ENCODE measurements at places on chromosomes 2 and 18. TPM values are rescaled to one million over a fixed set of nuclear protein-coding genes. Genes with fewer than 3 reads are reported as not detected.

DNA sequence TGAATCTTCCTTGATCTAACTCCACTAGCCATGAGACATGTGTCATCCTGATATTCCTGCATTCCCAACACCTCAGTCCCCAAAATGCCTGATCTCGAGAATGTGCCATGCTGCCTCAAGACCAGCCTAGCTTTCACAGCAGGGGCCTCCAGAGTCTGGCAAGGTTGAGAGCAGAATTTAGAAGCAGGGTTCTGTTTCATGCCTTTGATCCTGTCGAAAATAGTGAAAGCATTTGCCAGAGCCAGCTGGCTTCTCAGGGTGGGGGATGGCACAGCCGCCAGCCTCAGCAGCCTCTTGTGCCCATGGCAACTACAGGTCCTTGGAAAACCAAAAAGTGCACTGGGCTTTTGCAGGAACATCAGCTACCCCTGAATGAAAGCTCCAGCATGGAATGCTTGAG, 143.5 kb downstream of the RTN4 start:
- no peak for DNase-seq

The SCN2A gene
- 0.41 TPM for polyA plus RNA-seq

GRCh38 chr18:41870817-41871216, 84.2 kb upstream of the PIK3C3 start:
- DNase-seq: no peak

The ADNP2 gene
- polyA plus RNA-seq: 20.6 TPM

The IL1R1 gene
- polyA plus RNA-seq: 82.9 TPM

DNA sequence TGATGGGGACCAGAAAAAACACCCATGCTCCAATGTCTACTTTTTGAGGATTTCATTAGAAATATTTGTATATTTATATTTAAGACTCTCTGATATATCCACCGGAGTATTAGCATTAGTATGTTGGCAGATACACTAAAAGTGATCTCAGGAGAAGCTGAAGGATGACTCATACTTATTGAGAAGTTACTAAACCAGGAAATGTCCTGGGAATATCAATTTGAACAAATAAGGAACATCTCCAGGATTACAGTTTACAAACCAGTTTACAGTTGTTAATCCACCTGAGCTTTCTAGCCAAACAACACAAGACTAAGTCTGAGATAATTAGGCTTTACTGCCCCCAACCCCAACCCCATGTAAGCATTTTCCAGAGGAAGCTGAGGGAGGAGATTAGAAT, 16.1 kb upstream of the DPP4 start:
- DNase-seq: no peak

- DNase-seq: no peak
Measured at GRCh38 chr2:61604433-61604832, 66.3 kb upstream of the XPO1 start.

DNA sequence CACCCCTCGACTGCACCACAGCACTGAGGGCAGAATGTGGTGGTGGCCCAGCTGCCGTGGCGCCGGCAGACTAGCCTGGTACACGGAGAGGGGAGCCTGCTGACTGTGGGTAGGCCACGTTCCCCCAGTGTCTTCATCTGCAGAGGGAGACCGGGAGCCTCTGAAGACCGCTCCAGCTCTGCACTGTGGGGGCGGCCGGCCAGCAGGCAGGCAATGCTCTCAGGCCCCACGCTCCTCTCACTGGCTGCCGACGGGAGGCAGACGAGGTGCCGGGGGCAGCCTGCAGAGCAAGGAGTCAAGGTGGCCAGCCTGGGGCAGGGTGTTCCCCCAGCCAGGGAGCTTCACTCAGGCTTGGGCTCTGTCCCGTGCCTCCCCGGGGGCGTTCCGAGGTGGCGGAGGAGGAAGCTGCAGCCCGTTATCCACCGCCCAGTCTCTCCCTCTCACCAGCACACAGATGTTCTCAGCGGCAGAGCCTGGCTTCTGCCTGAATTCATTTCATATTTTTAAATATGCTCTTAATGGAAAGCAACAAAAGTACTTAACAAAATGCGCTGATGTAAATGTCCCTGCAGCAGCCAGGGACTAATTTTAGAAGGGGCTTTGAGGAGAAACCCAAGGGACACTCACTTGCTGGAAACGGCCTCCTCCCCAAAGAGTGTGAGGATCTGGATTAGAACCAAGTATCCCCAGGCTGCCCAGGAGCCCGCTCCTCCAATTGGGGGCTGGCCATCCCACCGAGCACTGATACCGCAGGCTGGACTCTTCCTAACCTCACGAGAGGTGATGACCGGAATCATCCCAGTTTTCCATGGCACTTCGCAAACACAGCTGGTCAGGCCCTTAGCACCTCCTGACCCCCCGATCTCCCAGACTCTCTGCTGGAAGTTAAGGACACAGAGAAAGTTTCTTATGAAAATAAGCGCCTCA, 87.8 kb downstream of the HDAC4 start:
- no peak for DNase-seq

The CASP10 gene
- 15.5 TPM for polyA plus RNA-seq

- peak; percentile 32 for DNase-seq
Measured at GRCh38 chr18:27996801-27997272, 180.1 kb downstream of the CDH2 start.

The CNGA3 gene
- not detected for polyA plus RNA-seq

- no peak for DNase-seq
Measured at GRCh38 chr2:65320946-65321345, 93.3 kb downstream of the ACTR2 start.

DNA sequence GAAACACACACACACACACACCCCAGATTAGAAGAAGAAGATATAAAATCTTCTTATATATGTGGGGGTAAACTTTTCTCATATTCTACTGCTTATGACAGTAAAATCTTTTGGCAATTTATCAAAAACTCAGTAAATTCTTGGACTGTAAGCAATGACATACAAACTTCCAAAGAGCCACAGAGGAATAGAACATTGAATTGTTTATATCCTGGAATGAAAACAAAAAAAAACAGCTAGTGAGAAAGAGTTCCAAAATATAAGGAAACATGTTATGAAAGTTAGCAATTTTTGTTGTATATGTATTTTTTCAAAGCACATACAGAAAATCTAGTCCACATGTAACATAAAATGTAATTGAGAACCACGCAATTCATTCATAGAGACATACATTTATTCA, 764.9 kb downstream of the DSC3 start:
- DNase-seq: no peak

The FMNL2 gene
- polyA plus RNA-seq: 51.4 TPM

DNA sequence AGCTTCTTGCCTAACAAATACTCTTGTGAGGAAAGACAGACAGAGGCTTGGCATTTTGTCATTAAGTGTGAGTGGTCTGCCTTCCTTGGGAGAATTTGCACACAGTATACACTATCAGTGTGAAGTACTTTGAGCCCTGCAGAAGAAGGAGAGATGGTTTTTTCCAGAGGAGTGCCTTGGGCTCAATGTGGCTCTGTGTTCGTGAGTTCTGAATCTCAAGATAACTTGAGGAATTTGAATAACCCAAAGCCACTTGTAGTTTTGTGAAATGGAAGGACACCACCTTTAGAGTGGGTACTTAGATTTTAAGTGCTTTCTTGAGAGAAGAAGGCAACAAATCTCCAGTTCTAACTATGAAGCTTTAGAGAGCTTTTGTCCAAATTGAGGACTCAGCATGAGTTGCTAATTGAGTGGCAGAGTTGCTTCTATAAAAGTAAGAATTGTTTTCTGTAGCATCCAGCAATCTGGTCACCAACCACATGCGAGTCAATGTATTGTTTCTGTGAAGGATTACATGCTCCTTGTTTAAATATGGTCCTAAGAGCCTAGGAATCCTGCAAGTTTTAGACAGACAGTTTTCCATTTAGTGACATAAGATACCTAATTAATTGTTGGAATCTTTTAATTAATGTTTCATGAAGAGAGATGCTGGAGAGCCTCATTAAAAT, 68.3 kb downstream of the BABAM2 start:
- DNase-seq: no peak

GRCh38 chr2:161415034-161415986, 787 bp upstream of the TBR1 start:
- DNase-seq: peak; percentile 10

The CD207 gene
- polyA plus RNA-seq: 0.22 TPM

DNA sequence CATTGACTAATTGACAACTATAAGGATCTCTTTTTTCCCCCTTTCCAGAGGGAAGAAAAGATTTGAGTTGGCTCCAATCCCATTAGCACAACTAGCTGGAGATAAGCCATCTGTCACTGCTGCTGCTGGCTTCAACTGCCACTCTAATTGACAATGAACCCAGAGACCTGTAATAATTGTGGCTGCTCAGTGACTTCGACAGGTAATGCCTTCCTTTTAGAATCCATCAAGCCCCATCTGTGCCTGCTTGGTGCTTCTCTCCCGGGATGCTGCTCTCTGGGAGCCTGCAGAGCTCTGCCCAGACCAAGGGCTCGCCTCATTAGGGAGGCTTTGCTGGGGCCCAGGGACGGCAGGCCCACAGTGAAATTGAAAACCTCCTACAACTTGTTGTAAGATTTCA, 376.7 kb upstream of the SOX11 start:
- no peak for DNase-seq

DNA sequence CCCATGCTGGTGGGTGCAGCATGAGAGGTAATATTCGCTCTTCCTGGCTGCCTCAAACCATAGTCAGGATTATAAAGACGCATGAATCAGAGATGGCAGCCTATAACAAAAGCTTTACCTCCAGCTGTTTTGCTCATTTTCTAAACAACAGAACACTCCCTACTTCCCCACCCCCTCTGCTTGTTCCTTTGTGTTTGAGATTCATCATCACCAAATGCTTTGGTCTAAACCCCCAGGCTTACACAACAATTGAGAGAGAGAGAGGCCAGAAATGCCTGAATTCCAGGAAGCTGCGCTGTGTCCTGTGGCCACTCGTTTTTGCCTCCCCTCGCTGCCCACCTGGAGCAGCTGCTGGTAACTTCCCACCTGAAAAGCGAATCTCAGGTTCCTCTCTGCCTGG, 78.8 kb upstream of the CAPN13 start:
- no peak for DNase-seq

GRCh38 chr2:168935810-168936581, 34.9 kb downstream of the G6PC2 start:
- no peak for DNase-seq

The SRD5A2 gene
- 0.05 TPM for polyA plus RNA-seq

The MAPK4 gene
- polyA plus RNA-seq: 1.9 TPM

- no peak for DNase-seq
Measured at GRCh38 chr2:99689145-99689742, 199.4 kb upstream of the REV1 start.

DNA sequence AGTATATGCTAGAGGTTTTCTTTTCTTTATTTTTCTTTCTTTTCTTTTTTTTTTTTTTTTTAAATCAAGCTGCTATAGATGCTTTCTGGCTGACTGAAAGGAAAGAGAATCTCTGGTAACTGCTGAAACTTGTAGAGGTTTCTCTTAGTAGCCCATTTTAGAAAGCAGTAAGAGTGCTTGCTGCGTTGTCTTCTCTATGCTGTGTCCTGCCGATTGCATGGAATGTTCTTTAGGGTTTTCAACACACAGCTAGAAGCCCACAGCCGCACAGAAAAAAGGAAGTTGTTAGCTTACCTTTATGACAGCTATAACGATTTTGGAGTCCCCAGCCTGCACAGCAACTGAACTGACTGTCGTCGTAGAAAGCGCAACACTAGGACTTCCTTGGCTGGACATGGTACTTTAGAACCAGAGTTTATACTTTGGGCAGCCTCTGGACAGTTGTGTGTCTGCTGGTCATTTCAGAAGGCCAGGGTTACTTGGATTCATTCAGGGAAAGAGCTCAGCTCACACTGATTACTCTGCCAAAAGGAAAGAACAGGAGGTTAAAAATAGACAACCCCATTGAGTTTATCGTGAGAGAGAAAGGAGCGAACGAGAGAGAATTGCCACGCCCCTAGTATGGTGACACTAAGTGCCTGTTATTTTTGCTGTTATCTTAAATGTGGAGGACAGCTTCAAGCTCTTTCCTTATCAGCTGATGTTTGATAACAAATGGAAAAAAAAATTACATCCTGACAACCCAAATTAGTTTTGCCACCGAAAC, at the start of gene CCDC141:
TSS of gene CCDC141 (minus strand) at position 592 of the 766 bp plus-strand sequence. CDS start at position 396, 196 bp downstream.
- no peak for DNase-seq

The C2orf78 gene
- polyA plus RNA-seq: not detected

- DNase-seq: no peak
Measured at GRCh38 chr2:54958717-54959371, 91.4 kb downstream of the RTN4 start.

- DNase-seq: no peak
Measured at GRCh38 chr2:1045109-1045508, 94.5 kb downstream of the SNTG2 start.

The FOXI3 gene
- polyA plus RNA-seq: 0.04 TPM

DNA sequence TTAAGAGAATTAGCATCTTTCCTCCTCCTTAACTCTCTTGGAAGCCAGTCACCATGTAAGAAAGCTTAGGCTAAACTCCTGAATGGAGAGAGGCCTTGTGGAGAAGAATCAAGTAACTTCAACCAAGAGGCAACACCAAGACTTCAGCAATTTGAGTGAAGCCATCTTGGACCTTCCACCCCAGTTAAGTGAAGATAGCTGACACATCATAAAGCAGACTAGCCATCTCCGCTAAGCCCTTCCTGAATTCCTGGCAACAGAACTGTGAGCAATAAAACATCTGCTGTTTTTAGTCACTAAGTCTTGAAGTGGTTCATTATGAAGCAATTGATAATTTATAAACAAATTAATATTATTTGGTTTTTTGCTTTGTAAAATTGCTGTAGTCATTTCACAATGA, 1.5 kb upstream of the ZNF397 start:
- no peak for DNase-seq

The CAPG gene
- 59.9 TPM for polyA plus RNA-seq

DNA sequence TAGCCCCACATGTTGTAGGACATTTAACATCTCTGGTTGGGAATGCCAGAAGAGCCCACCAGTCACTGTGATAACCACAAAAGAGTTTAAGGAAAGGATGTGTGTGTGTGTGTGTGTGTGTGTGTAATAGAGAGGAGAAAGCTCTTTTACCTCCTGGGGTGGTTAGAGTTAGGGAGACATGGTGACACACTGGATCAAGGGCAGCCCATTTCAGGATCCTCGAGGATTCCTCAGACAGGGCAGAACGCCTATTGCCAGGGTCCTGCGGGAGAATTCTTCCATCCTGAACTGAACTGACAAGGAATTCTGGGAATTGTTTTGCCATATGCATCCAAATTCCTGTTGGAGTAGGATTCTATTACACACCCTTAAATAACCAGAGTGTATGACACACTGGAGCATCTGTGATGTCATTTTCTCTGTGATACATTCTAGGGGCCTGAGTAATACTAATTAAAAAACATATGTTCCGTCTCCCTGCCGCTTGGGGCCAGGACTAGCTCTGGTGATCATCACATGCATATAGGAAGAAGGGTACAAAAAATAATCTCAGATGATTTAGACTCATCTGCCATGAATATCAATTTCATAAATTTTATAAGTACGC, 156.4 kb upstream of the MMADHC start:
- DNase-seq: no peak

DNA sequence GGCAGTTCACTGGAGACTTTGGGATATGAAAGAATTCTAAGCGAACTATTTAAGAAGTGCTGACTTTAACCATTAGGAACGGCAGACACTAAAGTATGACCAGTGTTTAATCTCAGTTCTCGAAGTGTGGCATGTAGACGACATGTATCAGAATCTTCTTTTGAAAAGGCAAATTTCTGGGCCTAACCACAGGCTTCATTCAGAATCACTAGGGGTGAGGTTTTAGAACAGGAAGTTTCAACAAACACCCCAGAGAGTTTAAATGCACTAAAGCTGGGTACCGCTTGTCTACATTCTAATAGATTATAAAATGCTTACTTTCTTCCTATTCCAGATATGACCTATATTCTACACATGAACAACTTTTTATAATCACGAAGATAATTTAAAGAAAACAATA, 180.3 kb downstream of the ANKRD44 start:
- DNase-seq: no peak

- DNase-seq: no peak
Measured at GRCh38 chr18:49731421-49731841, 81.9 kb downstream of the ACAA2 start.

GRCh38 chr18:75213611-75214331, 3.2 kb downstream of the TSHZ1 start:
- DNase-seq: no peak
